Left lung (tissue), 14 donors: ENCODE measurements at places on chromosomes 1 and 21. TPM values are rescaled to one million over a fixed set of nuclear protein-coding genes. Genes with fewer than 3 reads are reported as not detected.

PLEKHN1 gene
- polyA plus RNA-seq = 0.59 TPM

ZMYND12 gene
- 2.0 TPM for polyA plus RNA-seq

ACADM gene
- polyA plus RNA-seq = 75.3 TPM

TBX15 gene
- 0.18 TPM for polyA plus RNA-seq

PADI2 gene
- 7.2 TPM for polyA plus RNA-seq

OR2T35 gene
- polyA plus RNA-seq = not detected

OPN3 gene
- 23.4 TPM for polyA plus RNA-seq

VCAM1 gene
- 53.9 TPM for polyA plus RNA-seq

GRCh38 chr1:212413902-212414327 lies 771 bp downstream of the PACC1 start:
- H3K27me3 ChIP-seq = no peaks in the 10 kb centered on the region
- H3K4me1 ChIP-seq = no peaks in the 10 kb centered on the region
- DNase-seq = no peak
- H3K36me3 ChIP-seq = peaks cover 22% of the 10 kb centered on the region

DNA sequence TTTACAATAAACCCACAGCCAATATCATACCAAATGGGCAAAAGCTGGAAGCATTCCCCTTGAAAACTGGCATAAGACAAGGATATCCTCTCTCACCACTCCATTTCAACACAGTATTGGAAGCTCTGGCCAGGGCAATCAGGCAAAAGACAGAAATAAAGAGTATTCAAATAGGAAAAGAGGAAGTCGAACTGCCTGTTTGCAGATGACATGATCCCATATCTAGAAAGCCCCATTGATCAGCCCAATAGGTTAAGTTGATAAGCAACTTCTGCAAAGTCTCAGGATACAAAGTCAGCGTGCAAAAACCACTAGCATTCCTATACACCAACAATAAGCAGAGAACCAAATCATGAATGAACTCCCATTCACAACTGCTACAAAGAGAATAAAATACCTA lies 235.5 kb downstream of the DPYD start:
- H3K4me3 ChIP-seq = no peak overlapping the region
- H3K4me1 ChIP-seq = no peaks in the 10 kb centered on the region
- H3K27ac ChIP-seq = no peak overlapping the region
- H3K36me3 ChIP-seq = peaks cover 39% of the 10 kb centered on the region
- no peaks in the 10 kb centered on the region for H3K27me3 ChIP-seq

DNA sequence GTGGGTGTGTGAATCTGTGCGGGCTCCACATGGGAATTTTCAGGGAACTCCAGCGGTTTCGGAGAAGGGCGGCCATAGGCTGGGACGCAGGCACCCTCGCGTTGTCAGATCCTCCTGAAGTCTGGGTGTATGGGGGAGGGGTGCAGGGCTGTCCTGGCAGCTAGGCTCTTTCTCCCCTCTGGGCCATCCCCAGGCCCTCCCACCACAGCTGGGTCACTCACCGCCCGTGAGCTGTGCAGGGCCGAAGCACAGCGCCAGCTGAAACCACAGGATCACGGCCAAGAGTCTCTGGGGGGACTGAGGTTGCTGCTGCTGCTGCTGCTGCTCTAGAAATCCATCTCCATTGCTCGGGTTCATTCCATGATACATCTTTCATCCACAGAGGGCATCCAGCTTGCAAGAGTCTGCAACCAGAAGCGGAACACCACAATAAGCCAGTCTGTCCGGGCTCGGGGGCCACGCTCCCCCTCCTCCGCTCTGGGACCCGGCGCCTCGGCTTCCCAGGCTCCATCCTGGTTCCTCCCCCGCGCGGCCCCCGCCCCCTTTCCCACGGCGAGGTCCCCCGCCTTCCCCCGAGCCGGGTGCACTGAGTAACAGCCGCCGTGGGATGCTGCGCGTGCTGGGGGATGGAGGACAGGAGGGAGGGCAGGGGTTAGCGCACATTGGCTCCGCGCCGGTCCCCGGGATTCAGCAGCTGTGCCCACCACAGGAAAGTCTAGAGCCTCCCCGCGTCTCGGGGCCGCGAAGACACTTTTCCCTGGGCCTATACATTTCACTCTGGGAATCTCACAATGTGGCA lies 720 bp downstream of the SUSD4 start:
- no peaks in the 10 kb centered on the region for H3K36me3 ChIP-seq
- peaks cover 15% of the 10 kb centered on the region for H3K4me1 ChIP-seq
- peaks cover 76% of the 10 kb centered on the region for H3K27me3 ChIP-seq
- peak; percentile 30 for DNase-seq
- peak overlapping the region; percentile 43 for H3K4me3 ChIP-seq

DNA sequence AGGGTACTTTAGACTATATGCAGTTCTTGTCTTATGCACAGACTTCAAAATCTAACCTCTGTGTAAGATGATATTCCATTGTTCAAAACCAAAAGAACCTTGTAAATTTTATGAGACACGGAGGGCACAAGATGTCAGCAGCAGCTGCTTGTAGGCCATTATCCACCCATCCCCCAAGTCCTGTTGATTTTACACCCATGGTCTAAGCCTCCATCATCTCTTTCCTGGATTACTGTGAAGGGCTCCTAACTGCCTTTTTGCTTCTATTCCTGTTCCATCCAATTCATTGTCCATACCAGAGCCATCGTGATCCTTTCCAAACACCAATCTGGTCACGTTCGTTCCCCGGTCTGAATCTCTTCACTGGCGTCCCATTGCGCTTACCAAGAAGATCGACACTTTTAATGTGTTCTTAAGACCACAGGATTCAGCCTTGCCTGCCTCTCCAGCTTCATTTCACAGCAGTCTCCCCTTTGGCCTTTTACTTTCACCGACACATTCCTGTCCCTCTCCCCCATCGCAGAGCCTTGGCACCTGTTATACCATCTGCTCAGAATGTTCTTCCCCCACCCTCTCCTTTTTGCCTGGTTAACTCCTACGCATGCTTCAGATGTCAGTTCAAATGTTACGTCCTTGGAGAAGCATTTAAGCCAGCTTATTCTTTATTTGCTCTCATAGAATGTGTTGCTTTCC lies 107.3 kb upstream of the POU3F1 start:
- no peak for DNase-seq
- H3K4me3 ChIP-seq = no peak overlapping the region
- H3K36me3 ChIP-seq = no peaks in the 10 kb centered on the region
- no peak overlapping the region for H3K27ac ChIP-seq
- H3K4me1 ChIP-seq = no peaks in the 10 kb centered on the region

DNA sequence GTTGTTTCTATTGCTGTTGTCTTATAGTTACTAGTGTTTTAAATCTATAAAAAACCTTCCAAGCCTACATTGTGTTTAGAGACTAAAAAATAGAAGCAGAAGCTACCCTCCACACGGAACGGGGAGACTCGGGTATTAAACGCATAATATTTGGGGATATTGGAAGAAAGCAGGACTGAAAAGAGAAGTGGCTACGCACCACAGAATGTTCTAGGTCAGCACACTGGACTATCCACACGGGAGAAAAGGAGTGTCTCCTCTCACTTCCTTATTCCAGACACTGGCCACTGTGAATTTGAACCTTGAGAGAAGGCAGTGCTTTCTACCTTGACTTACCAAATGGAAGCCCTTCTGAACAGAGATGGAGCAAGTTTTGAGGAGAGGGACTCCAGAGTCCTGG lies 1.0 kb upstream of the OR10J4 start:
- no peaks in the 10 kb centered on the region for H3K36me3 ChIP-seq
- no peak overlapping the region for H3K4me3 ChIP-seq
- DNase-seq = no peak
- no peaks in the 10 kb centered on the region for H3K27me3 ChIP-seq

- no peaks in the 10 kb centered on the region for H3K4me1 ChIP-seq
- no peak overlapping the region for H3K4me3 ChIP-seq
- DNase-seq = peak; percentile 3
- no peaks in the 10 kb centered on the region for H3K27me3 ChIP-seq
- H3K36me3 ChIP-seq = no peaks in the 10 kb centered on the region
Observed at GRCh38 chr1:58460469-58460868, 86.1 kb downstream of the OMA1 start.

- H3K4me1 ChIP-seq = peaks cover 18% of the 10 kb centered on the region
- no peaks in the 10 kb centered on the region for H3K27me3 ChIP-seq
- H3K36me3 ChIP-seq = peaks cover 7% of the 10 kb centered on the region
- H3K27ac ChIP-seq = no peak overlapping the region
- no peak overlapping the region for H3K4me3 ChIP-seq
Observed at GRCh38 chr1:151984313-151984956, 9.2 kb downstream of the S100A10 start.

DNA sequence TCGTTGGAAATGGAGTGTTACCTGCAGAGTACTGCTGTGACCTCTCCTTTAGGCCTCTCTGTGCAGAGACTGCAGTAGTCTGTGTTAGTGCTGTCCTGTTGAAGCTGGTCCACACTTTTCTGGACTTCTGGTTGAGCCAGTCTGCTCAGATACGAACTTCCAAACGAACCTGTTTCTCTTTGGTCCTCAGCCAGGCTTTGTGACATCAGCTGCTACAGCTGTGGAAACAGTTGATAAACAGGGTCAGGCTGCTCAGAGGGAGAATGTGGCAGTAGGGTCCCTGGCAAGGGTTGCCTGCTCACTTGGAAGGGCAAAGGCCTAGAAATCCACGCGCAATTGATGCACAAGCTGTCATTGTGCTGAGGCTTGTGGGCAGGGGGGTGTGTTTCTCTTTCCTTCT lies 98.8 kb downstream of the NOS1AP start:
- H3K36me3 ChIP-seq = no peaks in the 10 kb centered on the region
- no peaks in the 10 kb centered on the region for H3K27me3 ChIP-seq
- no peak overlapping the region for H3K27ac ChIP-seq
- no peaks in the 10 kb centered on the region for H3K4me1 ChIP-seq
- no peak overlapping the region for H3K4me3 ChIP-seq

DNA sequence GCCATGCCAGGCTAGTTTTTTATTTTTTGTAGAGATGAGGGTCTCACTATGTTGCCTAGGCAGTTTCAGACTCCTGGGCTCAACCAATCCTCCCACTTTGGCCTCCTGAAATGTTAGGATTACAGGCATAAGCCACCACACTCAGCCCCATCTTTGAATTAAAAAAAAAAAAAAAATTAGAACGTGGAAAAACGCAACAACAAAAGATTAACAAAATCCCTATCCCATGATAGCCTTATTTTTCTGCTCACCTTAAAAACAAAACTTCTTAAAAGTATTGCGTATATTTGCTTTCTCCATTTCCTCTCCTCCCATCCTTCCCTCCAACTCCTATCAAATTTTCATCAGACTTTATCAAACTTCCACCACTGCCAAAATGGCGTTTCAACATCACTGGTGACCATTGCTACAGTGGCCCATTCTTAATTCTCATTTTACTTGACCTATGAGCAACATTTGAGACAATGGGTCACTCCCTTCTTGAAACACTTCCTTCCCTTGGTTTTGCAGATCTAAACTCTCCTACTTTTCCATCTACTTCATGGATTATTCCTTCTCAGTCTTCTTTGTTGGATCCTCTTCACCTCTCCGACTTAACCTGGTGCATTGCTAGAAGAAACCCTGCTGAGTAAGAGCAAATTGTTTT lies 579 bp upstream of the ZNF684 start:
- no peak for DNase-seq
- H3K4me3 ChIP-seq = peak overlapping the region; percentile 58
- H3K27ac ChIP-seq = peak overlapping the region; percentile 93
- no peaks in the 10 kb centered on the region for H3K27me3 ChIP-seq
- peaks cover 20% of the 10 kb centered on the region for H3K4me1 ChIP-seq

DNA sequence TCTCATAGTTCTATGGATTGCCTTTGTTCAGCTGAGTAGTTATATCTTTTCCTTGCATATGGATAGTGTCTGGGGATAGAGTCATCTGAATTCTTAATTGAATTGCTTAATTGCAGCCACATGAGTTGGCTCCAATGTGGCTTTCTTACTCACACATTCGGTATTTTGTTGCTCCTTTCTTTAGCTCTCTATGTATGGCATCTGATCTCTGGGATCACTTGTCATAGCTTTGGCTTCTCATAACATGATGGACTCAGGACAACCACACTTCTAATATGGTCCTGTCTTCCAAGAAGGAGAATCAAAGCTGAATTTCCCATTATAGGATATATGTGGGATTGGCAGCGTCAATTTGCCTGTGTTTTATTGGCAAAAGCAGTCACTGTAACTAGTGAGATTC lies 716.2 kb downstream of the NCAM2 start:
- no peak for DNase-seq
- no peak overlapping the region for H3K27ac ChIP-seq
- H3K36me3 ChIP-seq = no peaks in the 10 kb centered on the region
- H3K4me3 ChIP-seq = no peak overlapping the region
- no peaks in the 10 kb centered on the region for H3K4me1 ChIP-seq

DNA sequence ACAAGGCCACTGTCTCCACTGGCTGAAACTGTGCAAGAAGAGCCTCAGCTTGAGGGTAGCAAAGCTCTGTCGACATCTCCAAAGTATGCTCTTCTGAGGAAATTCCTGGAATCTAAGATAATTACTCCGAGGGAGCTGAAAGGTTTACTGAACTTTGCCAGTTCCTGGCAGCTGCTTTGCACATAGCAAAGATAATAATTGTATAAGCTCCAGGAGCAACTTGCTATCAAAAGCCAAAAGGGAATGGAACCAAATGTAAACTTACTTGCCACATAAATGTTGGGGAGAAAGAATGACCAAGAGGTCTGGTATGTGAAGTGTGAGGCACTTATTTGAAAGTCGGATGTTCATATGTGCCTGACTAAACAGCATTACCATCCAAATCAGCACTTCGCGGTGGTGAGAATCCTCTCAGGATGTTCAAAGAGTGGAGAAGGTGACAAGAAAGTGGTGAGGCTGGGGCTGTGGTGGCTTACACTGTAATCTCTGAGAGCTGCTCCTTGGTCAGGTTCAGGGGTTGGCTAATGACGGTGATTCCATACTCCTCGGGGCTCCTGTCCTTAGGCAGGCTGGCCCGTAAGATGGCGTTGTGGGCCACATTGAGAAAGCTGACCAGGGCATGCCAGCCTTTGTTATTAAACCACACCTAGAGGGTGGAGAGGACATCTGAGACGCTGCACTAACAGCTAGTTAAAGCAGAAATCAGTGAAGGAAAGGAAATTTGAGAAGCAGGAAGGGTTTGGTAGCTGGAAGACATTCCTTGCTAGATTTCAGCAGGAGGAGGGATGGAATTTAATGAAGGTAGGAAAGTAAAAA lies 100.0 kb downstream of the ABCA4 start:
- H3K36me3 ChIP-seq = no peaks in the 10 kb centered on the region
- peaks cover 14% of the 10 kb centered on the region for H3K4me1 ChIP-seq
- H3K4me3 ChIP-seq = no peak overlapping the region
- H3K27me3 ChIP-seq = no peaks in the 10 kb centered on the region
